DMS53 (cell line): ENCODE measurements at places on chromosomes 2 and 18.

DNA sequence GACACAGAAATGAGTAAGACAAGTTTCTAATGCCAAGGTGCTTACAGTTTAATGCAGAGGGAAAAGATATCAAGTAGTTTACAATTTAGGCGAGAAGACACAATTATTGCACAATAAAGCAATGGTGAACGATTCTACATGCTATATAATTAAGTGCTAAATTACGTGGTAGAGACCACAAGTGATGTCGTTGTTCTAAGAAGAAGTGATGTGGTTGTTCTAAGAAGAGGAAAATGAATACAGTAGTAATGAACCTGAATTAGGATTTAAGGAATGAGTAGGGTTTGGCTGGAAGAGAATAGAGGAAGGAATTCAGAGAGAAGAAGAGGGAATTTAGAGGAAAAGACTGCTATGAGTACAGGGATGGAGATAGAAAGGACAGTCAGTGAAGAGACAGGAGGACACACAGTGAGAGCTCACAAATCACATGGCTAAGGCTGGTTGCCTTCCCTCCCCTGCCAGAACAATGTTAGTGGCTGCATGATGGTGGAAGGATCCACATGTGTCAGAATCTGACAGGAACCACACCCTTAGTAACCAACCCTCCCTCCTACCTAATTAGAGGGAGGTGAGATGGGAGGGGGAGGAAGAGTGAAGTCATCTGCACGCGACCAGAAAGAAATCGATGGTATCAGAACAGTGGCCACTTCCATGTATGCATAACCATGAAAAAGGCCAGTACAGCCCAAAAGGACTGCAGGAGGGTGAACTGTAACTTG lies 44.7 kb downstream of the M1AP start:
- no peak for DNase-seq

DNA sequence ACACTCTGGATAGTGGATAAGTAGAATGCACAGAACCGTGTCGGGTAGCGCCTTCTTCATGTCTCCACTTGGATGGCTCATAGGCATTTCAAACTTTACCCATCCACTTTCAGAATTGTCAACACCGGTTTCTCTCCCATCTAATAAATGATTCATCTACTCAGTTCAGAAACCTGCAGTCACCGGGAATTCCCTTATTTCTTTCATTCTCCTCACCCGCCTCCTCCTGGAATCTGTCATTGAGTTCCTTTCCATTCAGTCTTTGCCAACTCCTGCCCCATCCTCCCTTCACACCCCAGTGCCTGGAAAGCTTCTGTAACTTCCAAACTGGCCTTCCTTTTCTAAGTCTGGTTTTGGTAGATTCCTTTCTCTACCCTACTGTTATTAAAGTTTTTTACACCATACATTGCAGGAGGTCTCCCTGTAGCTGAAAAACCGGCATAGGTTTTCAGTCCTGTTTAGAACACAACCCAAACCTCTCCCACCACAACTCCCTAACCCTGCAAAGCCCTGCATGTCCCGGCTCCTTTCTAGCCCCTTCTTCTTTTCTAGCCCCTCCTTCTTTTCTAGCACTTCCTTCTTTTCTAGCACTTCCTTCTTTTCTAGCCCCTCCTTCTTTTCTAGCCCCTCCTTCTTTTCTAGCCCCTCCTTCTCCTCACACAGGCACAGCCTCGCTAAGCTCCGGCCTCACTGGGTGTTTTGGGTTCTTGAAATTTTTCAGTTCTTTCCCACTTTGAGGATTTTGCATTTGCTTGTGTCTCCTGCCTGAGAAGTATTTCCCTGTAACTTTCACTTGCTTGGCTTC lies 133.9 kb upstream of the KLHL14 start:
- DNase-seq = peak; percentile 69

- DNase-seq = no peak
Observed at GRCh38 chr18:1998121-1998520, 573.2 kb downstream of the METTL4 start.

GRCh38 chr2:200340508-200341224 lies 34.2 kb downstream of the SPATS2L start:
- no peak for DNase-seq

GRCh38 chr2:46943881-46944798 lies 28.5 kb upstream of the MCFD2 start:
- no peak for DNase-seq
